GM10248 (cell line): ENCODE measurements at places on chromosomes 11 and 22.

DNA sequence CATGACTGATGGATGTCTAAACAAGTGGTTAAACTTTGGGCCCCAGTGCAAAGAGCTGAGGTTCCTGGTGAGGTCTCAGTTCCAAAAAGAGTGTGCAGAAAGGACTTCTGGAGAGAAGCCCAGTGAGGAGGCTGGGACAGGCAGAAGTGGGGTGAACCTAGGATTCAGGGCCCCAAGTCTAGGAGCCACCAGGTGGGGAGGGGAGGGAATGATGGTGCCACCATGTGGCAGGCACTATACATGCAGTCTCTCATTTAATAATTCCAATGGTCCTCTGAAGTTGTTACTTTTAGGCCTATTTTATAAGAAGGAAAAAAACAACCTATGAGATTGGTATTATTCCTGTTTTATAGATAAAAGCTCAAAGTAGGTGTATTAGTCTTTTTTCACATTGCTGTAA lies 102.0 kb downstream of the INSC start:
- DNase-seq = peak; percentile 29

GRCh38 chr11:112412383-112412782 lies 151.7 kb upstream of the PLET1 start:
- DNase-seq = no peak

GRCh38 chr11:16013649-16014275 lies 342.6 kb downstream of the SOX6 start:
- DNase-seq = no peak

- DNase-seq = no peak
Measured at GRCh38 chr22:22158965-22159364, 85.6 kb upstream of the VPREB1 start.

- DNase-seq = no peak
Measured at GRCh38 chr11:47234669-47235100, 13.9 kb downstream of the ACP2 start.

GRCh38 chr11:8533332-8533731 lies 60.7 kb downstream of the STK33 start:
- DNase-seq = peak; percentile 43

DNA sequence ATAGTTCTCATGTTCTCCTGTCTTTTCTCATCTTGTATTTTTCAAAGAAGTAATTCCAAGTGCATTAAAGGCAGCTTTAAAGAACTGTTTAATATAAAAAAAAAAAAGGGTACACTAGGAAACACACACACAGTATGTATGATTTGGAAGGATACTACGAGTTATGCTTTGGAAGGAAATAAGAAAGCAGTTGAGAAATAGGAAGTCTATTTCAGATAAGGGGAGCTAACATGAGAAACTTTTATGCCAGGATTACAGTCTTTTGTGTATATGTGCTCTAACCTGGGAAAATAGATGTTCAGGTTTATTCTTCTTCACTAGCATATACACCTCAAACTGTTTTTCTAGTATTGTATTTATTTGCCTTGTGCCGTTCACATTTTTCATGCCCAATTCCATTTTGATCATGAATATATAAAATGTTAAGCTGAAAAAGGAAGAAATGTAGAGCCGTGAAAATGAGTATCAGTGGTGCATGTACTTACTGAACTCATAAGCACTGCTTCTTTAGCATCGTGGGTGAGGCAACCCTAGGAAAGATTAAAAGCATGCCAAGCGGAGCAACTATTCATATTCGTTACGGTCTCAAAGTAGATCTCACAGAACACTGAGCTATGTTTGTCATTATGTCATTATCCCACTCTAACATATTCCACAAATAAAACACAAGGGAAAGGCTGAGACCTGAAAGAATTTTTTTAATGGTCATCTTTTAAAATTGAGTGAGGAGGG lies 59.6 kb downstream of the GUCY1A2 start:
- DNase-seq = no peak

GRCh38 chr11:8314916-8315315 lies 51.2 kb upstream of the LMO1 start:
- no peak for DNase-seq

DNA sequence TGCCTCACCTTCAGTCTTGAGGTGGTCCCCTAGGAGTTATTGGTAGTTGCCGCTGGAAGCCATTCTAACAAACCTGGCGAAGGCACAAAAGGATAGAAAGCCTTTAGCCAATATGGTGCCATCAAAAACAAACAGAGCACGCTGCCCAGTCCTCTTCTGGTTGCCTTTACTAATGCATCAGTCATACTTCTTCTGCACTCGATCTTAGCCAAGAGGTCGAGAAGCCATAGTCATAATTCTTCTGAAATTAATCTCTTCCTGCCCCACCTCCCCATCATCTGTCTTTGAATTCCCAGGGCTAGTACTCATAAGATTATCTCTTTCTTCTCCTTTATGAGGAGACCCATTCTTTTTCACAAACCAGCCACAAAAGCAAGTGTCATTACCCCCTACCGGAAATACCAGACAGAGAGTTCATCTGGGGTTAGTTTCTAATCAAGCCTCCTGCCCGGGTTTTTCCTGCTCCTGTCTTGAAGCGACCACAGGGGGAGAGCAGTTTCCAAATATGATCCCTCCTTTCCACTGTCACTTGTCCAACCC lies 21.4 kb upstream of the EHF start:
- DNase-seq = no peak

GRCh38 chr11:110249066-110249465 lies 47.3 kb downstream of the RDX start:
- DNase-seq = no peak

DNA sequence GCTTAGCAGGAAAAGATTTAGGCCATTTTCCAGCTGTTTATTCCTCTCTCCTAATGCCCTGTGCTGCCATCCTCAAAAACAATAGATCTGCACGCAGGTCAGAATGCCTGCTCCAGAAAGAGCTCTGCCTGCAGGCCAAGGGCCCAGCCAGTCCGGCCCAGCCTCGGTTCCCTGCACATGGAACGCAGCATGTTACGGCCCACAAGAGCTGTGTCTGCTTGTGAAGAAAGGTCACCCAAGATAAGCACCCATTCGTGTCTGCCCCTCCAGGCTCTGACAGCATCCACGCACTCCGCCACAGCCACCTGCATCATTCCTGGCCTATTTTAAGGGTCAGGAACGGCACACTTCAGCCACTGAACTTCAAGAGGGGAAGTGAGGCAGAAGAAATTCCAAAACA lies 152.2 kb downstream of the SPATA19 start:
- no peak for DNase-seq

DNA sequence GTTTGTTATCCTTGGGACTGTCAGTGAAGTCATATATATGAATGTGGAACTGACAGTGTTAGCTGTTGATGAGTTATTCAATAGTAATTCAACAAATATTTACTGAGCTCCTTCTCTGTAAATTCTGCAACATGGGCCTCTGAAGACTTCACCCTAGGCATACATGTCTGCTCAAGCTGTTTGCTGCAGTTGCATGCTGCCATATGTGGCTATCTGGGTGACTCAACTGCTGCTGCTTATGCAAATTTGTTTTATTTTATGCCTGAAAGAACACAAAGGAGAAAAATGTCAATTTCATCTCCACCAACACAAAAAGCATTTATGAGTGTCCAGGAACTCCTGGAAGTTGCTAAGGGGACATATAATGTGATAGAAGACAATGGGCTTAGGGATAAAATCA lies 417.6 kb downstream of the AASDHPPT start:
- no peak for DNase-seq

GRCh38 chr22:40238425-40239344 lies 61.0 kb downstream of the TNRC6B start:
- no peak for DNase-seq

DNA sequence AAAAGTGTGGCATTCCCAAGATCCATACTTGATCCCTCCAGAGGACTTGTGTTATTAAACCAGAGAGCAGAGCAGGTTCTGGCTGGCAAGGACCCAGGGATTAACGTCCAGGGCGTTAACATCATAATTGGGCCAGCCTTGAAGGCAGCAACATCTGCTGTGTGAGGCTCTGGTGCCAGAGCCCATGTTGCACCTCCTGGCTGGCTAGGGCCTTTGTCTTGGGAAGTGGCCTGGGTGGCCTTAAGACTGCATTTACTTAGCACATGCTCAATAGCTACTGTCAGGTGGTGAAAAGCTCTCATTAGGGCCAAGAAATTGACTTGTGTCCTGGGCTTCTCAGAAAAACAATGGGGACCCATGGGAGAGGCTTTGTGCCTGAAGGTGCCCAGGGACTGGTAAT lies 66.6 kb downstream of the CACNG2 start:
- DNase-seq = no peak
